Activated T-cell treated with anti-CD3 and anti-CD28 coated beads, Interleukin-2, amount 50 U/mL, for 72 hours (primary cell): ENCODE measurements at places on chromosomes 3 and 15. TPM values are rescaled to one million over a fixed set of nuclear protein-coding genes. Genes with fewer than 3 reads are reported as not detected.

DNA sequence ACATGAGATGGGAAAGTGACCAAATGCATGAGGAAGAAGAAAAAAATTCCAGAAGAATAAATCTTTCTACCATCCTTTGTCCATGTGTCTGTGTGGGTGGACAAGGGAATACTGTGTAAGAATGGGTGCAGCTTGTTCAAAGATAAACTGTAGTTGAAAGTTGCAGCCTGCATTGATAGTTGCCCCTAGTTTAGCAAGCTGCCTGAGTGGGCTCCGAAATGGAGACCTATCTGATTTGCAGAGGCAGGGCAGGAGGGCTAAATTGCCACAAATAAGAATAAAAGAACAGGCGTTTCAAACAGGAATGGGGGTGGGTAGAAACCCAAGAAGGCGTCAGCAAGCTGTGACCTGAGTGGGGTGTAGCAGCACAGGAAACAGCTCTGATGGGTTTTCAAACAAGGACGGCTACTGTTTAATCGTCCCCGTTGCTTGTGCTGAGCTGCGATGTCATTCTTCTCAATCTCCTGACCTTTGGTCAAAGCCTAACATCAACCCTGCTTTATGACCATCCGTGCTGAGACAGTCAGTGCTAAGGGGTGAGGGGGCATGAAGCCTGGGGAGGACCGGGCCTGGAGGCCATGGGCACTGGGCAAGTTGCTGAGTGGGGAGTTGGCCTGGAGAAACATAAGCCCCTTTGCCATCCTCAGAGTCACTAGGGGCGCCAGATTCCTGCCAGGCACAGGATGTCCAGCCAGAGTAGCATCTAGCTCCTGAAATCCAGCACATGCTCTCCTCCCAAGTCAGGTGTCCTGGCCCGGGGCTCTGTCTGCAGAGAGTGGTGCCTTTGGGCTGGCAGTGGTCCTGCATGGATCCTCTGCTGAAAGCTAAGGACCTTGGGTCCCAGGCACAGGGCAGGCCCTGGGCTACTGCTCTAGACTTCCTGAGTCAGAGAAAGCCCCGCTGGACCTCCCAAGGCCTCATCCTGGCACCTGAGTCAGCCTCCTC lies 19.2 kb upstream of the C15orf39 start:
- H3K27ac ChIP-seq, result no peak overlapping the region
- peaks cover 6% of the 10 kb centered on the region for H3K4me1 ChIP-seq
- no peaks in the 10 kb centered on the region for H3K36me3 ChIP-seq
- no peak for DNase-seq

DNA sequence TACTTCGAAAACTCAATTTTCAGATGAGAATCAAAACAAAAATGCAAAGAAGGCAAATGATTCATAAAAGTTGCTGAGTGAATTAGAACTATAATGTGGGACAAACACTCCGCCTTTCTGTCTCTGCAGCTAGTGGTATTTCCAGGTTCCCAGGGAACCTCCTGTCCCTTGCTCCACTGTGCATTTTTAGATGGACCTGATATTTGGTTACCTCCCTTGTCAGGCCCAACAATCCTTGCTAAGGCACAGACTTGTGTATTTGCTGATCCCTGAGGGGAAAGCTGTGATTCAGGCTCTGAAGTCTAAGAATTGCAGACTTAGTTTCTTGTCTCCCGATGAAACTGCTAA lies 162.7 kb downstream of the LPP start:
- H3K4me1 ChIP-seq, result peaks cover 44% of the 10 kb centered on the region
- peaks cover 5% of the 10 kb centered on the region for H3K27me3 ChIP-seq
- H3K27ac ChIP-seq, result no peak overlapping the region
- peaks cover 2% of the 10 kb centered on the region for H3K36me3 ChIP-seq

DNA sequence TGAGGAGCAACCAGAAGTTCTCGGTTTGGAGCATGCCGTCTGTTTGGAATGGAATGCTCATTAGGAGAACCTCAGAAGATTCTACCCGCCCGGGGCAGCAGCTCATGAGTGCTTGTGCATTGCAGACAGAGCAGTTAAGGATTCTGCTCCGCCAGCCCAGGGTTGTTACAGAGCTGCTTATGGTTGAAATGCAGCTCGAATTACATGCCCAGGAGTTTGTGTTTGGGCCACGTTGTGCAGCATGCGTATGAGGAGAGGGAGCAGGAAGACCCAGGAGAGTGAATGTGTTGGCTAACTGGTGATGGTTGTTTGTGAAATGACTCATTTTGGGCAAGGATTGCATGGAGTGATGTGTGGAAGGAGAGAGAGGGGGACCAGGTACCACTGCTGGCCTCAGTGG lies 9.0 kb downstream of the FGD5 start:
- H3K36me3 ChIP-seq, result no peaks in the 10 kb centered on the region
- peaks cover 3% of the 10 kb centered on the region for H3K27me3 ChIP-seq
- no peak overlapping the region for H3K27ac ChIP-seq
- no peak overlapping the region for H3K4me3 ChIP-seq
- no peak for DNase-seq

Gene CTXND1
- not detected for total RNA-seq

Gene IGF2BP2
- total RNA-seq, result 1.2 TPM

- no peak for DNase-seq
- no peaks in the 10 kb centered on the region for H3K4me1 ChIP-seq
- H3K27ac ChIP-seq, result no peak overlapping the region
- no peak overlapping the region for H3K4me3 ChIP-seq
- H3K27me3 ChIP-seq, result no peaks in the 10 kb centered on the region
Measured at GRCh38 chr3:160852856-160853255, 96.8 kb downstream of the PPM1L start.

DNA sequence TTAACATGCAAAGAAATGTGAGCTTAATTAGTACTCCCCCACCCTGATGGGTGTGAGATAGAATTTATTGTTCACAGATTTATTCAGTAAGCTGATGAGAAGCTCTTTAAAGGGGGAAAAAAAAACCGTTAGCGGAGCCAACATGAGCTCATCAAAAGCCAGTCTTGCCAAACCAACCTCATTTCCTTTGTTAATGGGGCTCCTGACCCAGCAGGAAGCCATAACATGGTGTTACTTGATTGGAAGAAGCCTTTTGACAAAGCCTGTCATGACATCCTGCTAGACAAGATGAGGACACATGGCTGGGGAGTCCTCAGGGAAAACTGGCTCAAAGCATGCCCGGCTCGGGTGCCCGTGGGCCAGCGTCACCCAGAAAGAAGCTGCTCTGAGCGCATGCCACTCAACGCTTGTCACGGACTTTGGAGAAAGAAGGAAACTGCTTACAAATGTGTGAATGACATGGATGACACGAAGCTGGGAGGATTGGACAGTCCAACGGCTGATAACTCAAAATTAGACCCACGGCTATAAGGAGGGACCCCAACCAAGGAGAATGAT lies 64.6 kb downstream of the SLCO2A1 start:
- H3K27ac ChIP-seq, result no peak overlapping the region
- no peak for DNase-seq

Gene KBTBD13
- total RNA-seq, result not detected

Gene DIPK2A
- 9.4 TPM for total RNA-seq

DNA sequence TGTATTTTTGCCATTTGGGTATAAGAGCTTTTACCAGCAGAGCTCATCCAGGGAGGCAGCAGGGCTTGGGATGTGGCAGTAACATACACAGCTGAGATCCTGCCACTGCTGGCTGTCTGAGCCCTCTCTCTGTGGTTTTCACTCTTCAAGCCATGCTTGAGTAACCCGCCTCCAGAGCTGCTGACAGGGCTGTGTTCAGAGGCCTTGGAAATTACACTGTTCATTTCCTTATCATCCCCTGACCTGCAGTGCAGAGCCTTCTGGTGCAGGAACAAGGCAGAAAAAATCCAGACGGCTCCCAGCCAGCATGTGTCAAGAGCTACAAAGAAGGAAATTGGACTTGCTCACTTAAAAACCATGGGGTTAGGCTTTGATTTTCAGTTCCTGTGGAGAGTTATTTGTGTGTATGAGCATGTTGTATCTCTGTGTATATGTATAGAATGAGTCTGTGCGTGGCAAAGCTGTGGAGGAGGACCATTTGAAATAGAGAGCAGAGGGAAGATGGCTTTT lies 47.0 kb downstream of the ZNF609 start:
- H3K36me3 ChIP-seq, result no peaks in the 10 kb centered on the region
- no peak overlapping the region for H3K27ac ChIP-seq
- H3K27me3 ChIP-seq, result no peaks in the 10 kb centered on the region
- DNase-seq, result peak; percentile 44

Gene MGLL
- 1.7 TPM for total RNA-seq

- H3K27me3 ChIP-seq, result peaks cover 48% of the 10 kb centered on the region
- no peaks in the 10 kb centered on the region for H3K4me1 ChIP-seq
- DNase-seq, result no peak
Measured at GRCh38 chr3:40615110-40615915, 90.6 kb downstream of the ZNF621 start.

- no peak for DNase-seq
- H3K4me1 ChIP-seq, result no peaks in the 10 kb centered on the region
- no peak overlapping the region for H3K27ac ChIP-seq
Measured at GRCh38 chr3:130433306-130433705, 83.7 kb upstream of the COL6A6 start.

GRCh38 chr3:173700336-173700735 lies 302.8 kb downstream of the NLGN1 start:
- H3K27ac ChIP-seq, result no peak overlapping the region
- no peak overlapping the region for H3K4me3 ChIP-seq
- no peaks in the 10 kb centered on the region for H3K27me3 ChIP-seq

GRCh38 chr3:128036119-128036518 lies 16.1 kb upstream of the SEC61A1 start:
- H3K27me3 ChIP-seq, result peaks cover 11% of the 10 kb centered on the region
- no peak for DNase-seq
- no peak overlapping the region for H3K27ac ChIP-seq
- H3K4me1 ChIP-seq, result no peaks in the 10 kb centered on the region

DNA sequence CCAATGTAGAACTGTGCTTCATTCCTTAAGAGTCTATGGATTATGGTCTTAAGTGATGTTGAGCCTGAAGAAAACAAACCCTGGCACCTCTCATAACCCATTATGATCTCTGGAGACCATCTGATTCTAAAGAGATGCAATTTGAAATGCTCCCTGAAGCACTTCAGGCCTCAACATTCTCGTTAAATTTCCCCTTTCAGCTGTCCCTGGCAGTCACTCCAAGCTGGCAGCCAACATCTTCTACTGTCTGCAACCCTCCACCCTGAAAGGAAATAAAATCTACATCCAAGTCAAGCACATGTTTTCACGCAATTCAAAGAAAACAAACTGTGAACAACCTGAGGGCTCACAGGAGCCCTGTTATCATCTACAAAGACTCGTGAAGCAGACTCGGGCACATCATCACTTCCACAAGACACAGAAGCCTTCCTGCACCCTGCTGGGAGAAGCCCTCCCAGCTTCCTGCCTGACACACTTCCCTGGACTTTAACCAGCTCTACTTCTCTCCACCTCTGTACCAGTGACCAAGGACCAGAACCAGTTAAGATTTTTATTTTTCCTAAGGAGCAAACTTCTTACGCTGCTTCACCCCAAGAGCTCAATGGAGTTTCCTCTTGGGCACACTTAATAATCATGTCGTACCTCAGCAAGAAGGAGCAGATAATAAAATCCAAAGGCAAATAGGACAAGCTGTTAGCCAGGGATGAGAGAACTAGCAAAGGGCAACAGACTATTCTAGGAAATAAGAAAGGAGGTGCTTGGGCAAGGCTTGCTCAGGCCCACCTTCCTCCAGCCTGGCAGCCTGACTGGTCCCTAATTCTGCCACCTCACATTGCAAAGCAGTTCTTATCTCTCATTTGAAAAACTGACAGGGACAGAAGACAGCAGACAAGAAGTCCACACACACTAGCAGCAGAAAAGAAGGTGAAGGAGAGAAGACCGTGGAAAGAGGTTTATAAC lies 67.1 kb downstream of the MAGI1 start:
- H3K4me3 ChIP-seq, result no peak overlapping the region
- no peaks in the 10 kb centered on the region for H3K36me3 ChIP-seq
- no peak overlapping the region for H3K27ac ChIP-seq
- H3K27me3 ChIP-seq, result peaks cover 21% of the 10 kb centered on the region

- no peak overlapping the region for H3K4me3 ChIP-seq
- no peaks in the 10 kb centered on the region for H3K36me3 ChIP-seq
- no peak for DNase-seq
- H3K4me1 ChIP-seq, result no peaks in the 10 kb centered on the region
- no peaks in the 10 kb centered on the region for H3K27me3 ChIP-seq
Measured at GRCh38 chr3:113276751-113277080, 65.4 kb downstream of the BOC start.

- no peak overlapping the region for H3K27ac ChIP-seq
- H3K4me3 ChIP-seq, result peak overlapping the region; percentile 38
- DNase-seq, result no peak
- peaks cover 4% of the 10 kb centered on the region for H3K36me3 ChIP-seq
- H3K4me1 ChIP-seq, result peaks cover 48% of the 10 kb centered on the region
Measured at GRCh38 chr3:49720855-49721595, 1.5 kb upstream of the AMIGO3 start.

- peak overlapping the region; percentile 71 for H3K4me3 ChIP-seq
- DNase-seq, result no peak
- peaks cover 17% of the 10 kb centered on the region for H3K27me3 ChIP-seq
- peak overlapping the region; percentile 85 for H3K27ac ChIP-seq
- peaks cover 83% of the 10 kb centered on the region for H3K4me1 ChIP-seq
Measured at GRCh38 chr3:151305775-151306151, 10.9 kb downstream of the GPR87 start.

DNA sequence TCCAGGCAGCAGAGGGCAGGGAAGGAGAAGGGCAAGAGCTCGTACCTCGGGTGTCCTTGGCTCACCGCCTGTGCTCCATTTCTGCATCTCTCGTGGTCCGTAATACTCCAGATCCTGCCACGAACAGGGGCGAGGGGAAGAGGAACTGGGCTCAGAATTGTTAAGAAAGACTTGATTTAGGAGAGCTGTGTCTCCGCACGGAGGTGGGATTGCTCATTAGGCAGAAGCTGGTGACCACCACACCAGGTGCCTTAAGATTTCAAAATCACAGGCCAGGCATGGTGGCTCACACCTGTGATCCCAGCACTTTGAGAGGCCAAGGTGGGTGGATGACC lies 37.2 kb upstream of the BDH1 start:
- no peaks in the 10 kb centered on the region for H3K27me3 ChIP-seq
- H3K4me3 ChIP-seq, result no peak overlapping the region
- peak overlapping the region; percentile 82 for H3K27ac ChIP-seq

Gene TGM4
- not detected for total RNA-seq

DNA sequence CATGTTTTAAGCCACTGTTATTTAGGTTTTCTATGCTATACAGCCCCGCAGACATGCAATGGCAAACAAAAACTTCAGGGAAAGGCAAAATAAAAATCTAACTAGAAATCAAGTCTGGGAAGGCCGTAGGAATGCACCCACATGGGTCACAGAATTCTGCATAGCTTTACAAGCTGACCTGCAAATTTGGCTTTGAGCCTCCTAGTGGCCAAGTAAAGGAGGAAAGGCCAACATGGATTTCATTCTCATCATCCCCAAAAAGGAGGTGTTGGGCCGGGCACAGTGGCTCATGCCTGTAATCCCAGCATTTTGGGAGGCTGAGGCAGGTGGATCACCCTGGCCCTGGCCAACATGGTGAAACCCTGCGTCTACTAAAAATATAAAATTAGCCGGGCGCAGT lies 124.3 kb downstream of the FBLN2 start:
- no peak for DNase-seq
- H3K27ac ChIP-seq, result no peak overlapping the region
- no peaks in the 10 kb centered on the region for H3K4me1 ChIP-seq
- no peak overlapping the region for H3K4me3 ChIP-seq

Gene DZIP1L
- 0.46 TPM for total RNA-seq

- H3K4me1 ChIP-seq, result peaks cover 25% of the 10 kb centered on the region
- no peak overlapping the region for H3K4me3 ChIP-seq
- H3K27me3 ChIP-seq, result no peaks in the 10 kb centered on the region
- DNase-seq, result no peak
- H3K27ac ChIP-seq, result no peak overlapping the region
Measured at GRCh38 chr3:52450489-52451236, 3.2 kb downstream of the TNNC1 start.

GRCh38 chr3:104323226-104323625 lies 1043.5 kb upstream of the ALCAM start:
- H3K4me3 ChIP-seq, result no peak overlapping the region
- no peaks in the 10 kb centered on the region for H3K27me3 ChIP-seq
- no peak for DNase-seq
- no peak overlapping the region for H3K27ac ChIP-seq
- H3K4me1 ChIP-seq, result no peaks in the 10 kb centered on the region
- H3K36me3 ChIP-seq, result peaks cover 2% of the 10 kb centered on the region
